ENCODE measurements at places on chromosomes 7 and 10.

DNA sequence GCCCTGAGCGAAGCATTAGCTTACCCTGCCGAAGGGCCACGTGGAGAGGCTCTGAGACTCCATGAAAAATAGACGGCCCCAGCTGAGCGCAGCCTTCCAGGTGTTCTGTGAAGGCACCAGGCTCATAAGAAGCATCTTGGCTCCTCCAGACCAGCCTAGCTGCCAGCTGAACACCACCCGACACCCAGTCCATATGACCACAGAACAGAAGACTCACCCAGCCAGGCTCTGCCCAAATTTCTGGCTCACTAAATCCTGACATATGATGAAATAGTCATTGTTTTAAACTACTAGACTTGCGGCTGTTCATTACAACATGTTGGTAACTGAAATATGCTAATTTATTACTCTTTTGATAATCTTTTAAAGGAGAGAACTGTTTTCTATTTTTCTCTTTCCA, 99.5 kb upstream of the ABI1 start:
- no peak for ATAC-seq

DNA sequence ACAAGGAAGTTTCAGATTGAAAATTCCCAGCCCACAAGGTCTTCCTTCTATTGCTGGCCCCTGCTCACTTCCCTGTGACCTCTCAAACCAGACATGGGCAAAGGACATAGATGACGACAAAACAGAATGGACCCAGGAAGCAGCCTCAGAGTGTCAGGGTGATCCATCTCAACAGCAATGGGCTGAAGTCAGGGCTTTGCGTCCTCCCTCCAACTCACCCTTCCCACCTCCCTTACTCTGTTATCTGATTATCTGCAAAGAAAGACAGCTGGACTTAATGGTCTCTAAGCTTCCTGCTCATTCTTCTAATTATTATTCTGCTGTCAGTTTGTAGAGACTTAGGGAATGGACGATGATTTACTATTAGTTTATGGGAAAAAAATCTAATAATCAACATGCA, 115.9 kb downstream of the PIP4K2A start:
- ATAC-seq = no peak

DNA sequence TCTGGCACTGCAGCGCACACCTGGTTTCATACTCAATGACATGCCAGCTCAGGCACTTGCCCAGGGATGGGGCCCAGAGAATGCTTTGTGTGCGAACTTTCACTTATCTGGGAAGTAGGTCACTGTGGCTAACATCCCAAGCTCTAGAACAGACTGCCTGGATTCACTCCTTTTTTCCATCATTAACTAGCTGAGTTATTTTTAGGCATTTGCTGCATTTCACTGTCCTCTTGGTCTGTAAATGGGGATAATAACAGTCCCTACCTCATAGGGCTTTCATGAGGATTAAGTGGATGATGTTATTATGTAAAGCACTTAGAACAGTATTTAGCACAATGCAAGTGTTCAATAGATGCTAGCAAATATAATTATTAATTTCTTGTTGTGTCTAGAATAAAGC, 98.7 kb upstream of the DOCK1 start:
- ATAC-seq = no peak

DNA sequence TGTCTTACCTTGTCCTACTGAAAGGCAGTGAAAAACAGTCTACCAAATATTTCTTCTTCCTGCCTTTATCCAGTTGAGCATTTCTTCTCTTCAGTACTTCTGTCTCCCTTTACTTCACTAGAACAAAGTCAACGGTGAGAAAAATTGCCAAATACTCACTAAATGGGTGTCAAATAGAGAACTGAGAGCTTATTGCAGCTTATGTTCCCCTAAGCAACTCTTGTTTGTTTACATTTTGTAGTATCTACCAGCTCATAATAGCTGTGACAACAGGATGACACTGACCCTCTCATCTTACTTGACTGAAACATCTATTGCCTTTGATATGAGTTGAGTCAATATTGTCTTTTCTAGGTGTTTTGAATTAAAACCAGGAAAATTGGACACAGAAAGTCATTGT, 327.9 kb upstream of the SORCS1 start:
- ATAC-seq = no peak

- ATAC-seq = peak; percentile 90
Measured at GRCh38 chr10:4243651-4244050, 458.6 kb upstream of the KLF6 start.

- no peak for ATAC-seq
Measured at GRCh38 chr7:126696256-126697038, 556.3 kb downstream of the GRM8 start.

DNA sequence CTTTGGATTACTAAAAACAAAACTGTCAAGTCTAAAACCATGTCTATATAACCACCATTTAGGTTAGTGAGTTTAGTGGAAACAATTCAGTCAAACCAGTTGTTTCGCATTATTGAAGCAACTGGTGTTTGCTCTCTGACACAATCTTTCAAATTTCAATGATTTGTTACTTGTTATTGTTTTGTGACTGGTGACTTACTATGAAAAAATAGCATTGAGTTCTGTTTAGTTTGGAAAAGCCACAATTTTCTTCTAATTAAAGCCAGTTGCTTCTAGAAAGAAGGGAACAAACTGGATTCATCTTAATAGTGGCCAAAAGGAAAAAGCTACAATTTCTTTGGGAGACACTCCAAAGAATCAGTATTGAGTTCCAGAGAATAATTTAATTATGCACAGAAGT, 30.4 kb downstream of the LAMB4 start:
- ATAC-seq = no peak

DNA sequence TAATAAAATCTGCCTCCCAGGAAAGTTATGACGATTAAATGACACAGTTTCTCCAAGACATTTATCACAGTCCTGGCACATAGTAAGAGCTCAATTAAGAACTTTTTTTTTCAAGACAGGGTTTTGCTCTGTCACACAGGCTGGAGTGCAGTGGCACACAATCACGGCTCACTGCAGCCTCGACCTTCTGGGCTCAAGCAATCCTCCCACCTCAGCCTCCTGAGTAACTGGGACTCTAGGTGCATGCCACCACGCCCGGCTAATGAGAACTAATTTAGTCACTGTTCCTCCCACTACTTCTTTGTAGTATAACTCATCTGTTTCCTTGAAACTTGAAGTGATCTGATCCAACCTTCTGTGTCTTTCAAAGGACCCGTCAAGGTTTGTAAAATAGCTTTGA, 42.2 kb upstream of the MXI1 start:
- ATAC-seq = no peak

- ATAC-seq = peak; percentile 55
Measured at GRCh38 chr10:112687647-112688046, 240.6 kb downstream of the VTI1A start.

- no peak for ATAC-seq
Measured at GRCh38 chr7:76225379-76225778, 23.7 kb downstream of the SRRM3 start.

- ATAC-seq = no peak
Measured at GRCh38 chr10:111972109-111972508, 211.5 kb downstream of the GPAM start.

DNA sequence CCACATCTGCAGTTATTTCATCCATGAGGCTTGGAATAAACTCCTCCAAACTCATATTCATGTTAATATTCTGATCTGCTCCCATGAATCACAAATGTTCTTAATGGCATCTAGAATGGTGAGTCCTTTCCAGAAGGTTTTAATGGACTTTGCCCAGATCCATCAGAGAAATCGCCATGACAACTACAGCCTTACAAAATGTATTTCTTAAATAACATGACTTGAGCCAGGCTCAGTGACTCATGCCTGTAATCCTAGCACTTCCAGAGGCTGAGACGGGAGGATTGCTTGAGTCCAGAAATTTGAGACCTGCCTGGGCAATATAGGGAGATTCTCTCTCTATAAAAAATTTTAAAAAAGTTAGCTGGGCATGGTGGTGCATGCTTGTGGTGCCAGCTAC, 102.1 kb upstream of the TMEM168 start:
- ATAC-seq = no peak

- ATAC-seq = no peak
Measured at GRCh38 chr10:88992921-88993524, 2.4 kb downstream of the FAS start.

DNA sequence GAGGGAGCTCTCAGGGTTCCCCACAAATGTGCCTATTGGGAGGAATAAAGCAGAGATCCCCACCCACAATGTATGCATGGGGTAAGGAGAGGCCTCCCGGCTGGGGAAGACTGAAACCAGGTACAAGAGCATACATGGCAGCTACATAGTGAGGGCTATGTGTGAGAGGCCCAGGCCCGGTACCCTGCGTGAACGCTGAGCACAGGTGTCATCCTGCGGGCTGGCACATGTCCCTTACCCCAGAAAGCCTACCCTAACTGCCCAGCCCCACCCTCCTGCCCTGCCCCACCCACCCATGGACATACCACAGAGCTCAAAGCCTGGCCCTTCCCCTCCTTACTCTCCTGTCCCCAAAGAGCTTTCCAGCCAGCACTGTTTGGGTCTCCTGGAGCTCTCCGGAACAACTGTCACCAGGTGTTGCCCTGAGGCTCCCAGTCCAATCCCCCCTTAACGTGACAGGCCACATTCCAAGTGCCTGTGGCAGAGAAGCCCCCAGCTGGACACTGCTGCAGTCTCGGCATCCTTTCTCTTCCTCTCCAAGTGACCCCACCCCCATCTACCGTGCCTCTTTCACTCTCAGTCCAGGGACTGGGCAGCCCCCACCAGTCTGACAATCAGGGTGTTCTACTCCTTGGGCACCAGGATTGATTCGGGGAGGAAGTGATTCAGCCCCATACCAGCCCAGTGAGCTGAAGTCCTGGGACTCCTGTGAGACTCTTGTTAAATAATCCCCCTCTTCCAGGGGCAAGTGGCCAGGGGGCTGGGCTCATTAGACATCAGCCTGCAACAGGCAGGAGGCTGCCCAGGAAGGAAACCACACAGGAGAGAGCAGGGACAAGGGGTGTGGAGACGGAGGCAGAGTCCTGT, 19.6 kb downstream of the GRID1 start:
- ATAC-seq = no peak

- ATAC-seq = no peak
Measured at GRCh38 chr7:42746214-42746613, 165.7 kb downstream of the C7orf25 start.

- no peak for ATAC-seq
Measured at GRCh38 chr10:58818900-58819299, 306.2 kb downstream of the BICC1 start.

DNA sequence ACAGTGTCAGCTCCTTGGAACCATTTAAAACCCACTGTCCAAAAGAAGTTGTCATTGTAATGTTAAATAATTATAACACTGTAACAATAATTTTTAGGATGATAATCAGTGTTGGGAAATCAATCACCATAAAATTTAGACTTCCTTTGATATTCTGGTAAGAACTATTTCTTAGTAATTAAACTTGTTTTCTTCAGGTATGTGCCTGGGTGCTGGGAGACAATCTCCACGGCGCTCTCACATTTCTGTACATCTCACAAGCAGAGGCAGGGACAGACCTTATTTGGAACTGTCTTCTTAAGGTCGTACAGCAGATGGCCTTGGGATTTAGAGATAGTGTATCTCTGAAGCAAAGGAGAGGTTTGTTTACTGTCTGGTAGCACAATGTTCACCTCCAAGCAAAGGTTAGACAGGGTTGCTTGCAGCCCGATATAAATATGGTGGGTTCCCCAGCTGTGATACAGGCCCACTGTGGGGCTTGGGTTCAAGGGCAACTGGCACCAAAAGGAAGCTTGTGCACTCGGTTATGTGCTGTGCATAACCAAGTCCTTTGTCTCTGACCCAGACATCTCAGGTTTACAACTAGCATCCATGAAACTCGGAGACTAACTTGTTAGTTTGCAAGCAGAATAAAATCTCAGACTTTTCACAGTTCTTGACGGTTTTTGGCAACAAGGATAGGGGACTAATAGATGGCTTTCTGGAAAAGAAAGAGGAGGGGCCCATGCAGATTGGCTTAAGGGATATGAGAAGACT, 125.5 kb downstream of the RNF32 start:
- ATAC-seq = no peak

GRCh38 chr7:69728304-69728703, 130.0 kb downstream of the AUTS2 start:
- ATAC-seq = no peak

DNA sequence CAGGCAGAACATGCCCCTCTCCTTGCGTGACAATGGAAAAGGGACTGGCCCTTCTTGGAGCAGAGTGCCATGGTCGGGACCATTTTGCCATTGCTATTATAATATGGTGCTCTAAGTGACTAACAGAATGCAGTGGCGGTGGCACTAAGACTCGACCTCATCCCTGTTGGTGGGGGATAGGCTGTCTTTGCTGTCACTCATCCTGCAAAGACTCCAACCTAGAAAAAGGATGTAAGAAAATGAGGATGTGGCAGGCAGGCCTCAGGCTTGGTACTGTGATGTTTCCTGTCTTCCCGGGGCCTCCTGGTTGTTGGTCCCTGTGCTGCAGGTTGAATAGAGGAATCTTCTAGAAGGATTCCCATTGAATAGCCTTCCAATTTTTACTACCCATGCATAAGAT, 18.6 kb downstream of the BLNK start:
- no peak for ATAC-seq

GRCh38 chr10:6713716-6714115, 133.6 kb upstream of the PRKCQ start:
- ATAC-seq = no peak

DNA sequence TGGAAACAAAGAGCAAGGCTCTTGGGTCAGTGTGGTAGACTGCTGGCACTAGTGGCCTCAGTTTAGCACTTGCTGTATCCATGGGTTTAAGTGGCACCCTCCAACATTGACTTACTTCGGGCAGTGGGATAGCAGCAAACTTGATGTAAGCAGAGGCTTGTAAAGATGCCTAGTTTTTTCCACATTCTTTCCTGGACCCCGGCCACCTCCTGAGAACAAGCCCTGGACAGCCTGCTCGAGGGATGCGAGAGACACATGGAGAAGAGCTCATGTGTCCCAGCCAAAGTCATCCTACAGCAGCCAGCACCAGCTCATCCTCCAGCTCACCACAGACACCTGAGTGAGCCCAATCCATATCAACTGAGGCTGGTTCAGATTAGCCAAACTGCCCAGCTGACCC, 142.7 kb upstream of the PCBD1 start:
- ATAC-seq = no peak

DNA sequence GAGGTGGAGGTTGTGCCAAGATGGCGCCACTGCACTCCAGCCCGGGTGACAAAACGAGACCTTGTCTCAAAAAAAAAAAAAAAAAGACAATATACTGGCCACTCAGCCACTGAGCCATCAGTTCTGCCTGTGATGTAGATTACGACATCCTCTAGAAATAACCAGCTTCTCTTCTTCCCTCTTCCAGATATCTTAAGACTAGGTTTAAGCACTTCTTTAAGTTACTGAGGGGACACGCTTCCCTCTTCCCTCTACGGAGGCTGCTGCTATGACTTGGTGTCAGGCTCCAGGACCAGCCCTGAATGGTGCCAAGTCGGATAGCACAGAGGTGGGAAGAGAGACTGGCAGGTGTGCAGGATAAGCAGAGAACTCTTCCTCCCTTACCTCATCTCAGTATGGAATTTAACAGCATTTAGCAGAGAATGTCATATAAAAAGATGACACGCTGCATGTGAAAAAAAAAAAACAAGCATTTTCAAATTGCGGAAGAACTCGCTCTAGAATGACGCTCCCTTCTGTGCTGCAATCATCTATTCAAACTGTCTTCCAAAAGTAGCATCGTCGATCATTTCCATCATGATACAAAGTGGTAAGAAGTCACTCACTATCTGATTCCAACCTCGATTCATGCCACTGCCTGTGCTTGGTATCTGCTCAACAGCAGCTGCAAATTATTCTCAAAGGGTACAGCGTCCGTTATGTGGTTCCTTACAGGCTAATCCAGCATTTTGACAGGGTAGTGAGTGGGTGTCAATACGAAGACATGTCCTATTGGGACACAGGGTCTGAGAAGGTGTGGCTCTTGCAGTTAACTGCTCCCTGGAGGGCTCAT, 13.8 kb downstream of the DAGLB start:
- no peak for ATAC-seq

GRCh38 chr10:82091413-82091812, 216.4 kb downstream of the NRG3 start:
- no peak for ATAC-seq
